ENCODE measurements at places on chromosomes 12 and 14. TPM values are rescaled to one million over a fixed set of nuclear protein-coding genes. Genes with fewer than 3 reads are reported as not detected.
A peak's percentile ranks its signal among the peaks of the same experiment; 100 is the strongest.

RPS26 gene
- total RNA-seq: 53.1 TPM

SPTB gene
- 0.52 TPM for total RNA-seq

- no peaks in the 10 kb centered on the region for H3K27me3 ChIP-seq
- H3K4me1 ChIP-seq: peaks cover 8% of the 10 kb centered on the region
- H3K4me3 ChIP-seq: no peak overlapping the region
- DNase-seq: peak; percentile 59
- no peak overlapping the region for H3K27ac ChIP-seq
Observed at GRCh38 chr12:116708826-116709756, 28.8 kb downstream of the SPRING1 start.

DNA sequence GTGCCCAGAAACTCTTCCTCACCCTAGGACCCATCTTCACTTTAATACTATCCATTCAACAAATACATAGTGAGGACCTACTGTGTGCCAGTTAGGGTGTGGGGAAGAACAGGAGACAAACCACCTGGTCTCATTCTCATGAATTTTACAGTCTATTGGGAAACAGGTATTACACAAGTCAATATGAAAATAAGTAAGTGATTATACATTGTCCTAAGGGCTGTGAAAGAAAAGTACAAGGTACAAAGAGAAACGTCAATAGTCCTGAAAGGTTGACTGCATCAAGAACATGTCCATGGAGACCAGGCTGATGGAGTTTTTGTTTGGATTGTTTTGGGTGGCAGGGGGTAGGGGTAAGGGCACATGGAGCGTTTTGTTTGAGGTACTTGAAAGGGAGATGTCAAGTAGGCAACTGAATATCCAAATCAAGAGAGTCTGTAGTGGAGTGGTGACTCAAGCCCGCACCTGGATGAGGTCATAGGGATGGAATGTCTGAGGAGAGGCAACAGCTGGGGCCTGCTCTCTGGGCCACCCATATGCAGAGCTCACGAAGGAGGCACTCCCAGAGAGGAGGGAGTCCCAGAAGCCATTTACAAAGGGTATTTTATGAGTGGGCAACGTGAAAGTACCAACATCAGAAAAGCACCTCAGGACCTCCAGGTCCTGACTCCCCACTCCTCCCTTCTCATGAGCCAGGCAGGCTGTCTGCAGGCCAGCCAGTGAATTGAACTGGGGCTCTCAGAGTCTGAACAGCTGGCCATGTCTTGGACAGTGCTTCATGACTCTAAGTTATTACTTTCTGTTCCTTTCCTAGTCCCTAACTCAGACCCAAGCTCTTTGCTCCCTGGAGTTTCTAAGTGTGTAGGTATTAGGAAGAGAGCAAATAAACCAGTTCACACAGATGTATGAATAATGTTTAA lies 272.0 kb downstream of the ZFP36L1 start:
- no peak overlapping the region for H3K4me3 ChIP-seq
- no peak for DNase-seq
- peak overlapping the region; percentile 15 for H3K27ac ChIP-seq
- H3K36me3 ChIP-seq: no peaks in the 10 kb centered on the region
- peaks cover 4% of the 10 kb centered on the region for H3K4me1 ChIP-seq
- no peaks in the 10 kb centered on the region for H3K27me3 ChIP-seq

PTCSC3 gene
- total RNA-seq: not detected

GRCh38 chr12:65823513-65824375 lies 539 bp upstream of the HMGA2 start:
- H3K27ac ChIP-seq: peak overlapping the region; percentile 56
- no peaks in the 10 kb centered on the region for H3K36me3 ChIP-seq
- H3K4me3 ChIP-seq: peak overlapping the region; percentile 70
- peak; percentile 77 for DNase-seq
- H3K27me3 ChIP-seq: peaks cover 4% of the 10 kb centered on the region
- no peaks in the 10 kb centered on the region for H3K4me1 ChIP-seq

DIO2 gene
- 0.37 TPM for total RNA-seq

- H3K27me3 ChIP-seq: no peaks in the 10 kb centered on the region
- DNase-seq: no peak
- H3K36me3 ChIP-seq: no peaks in the 10 kb centered on the region
- H3K4me3 ChIP-seq: no peak overlapping the region
- H3K4me1 ChIP-seq: peaks cover 26% of the 10 kb centered on the region
Observed at GRCh38 chr14:99527427-99528076, 46.3 kb downstream of the CCNK start.

DNA sequence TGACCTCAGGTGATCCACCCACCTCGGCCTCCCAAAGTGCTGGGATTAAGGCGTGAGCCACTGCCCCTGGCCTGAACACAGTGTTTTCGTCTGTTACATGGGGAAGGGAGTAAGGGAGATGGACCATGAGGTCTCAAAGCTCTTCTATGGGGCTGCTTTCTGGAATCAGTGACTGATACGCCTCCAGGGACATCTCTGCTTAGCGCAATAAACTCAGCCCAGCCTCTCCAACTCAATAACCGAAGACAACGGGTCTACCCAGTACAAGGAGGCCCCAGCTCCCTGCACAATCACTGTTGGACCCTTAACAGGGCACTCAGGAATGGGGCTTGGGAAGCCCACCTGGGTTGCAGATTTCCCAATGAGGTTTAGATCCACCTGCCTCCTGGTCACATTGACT lies 42.6 kb upstream of the CHGA start:
- no peak for DNase-seq
- H3K27me3 ChIP-seq: no peaks in the 10 kb centered on the region
- H3K27ac ChIP-seq: no peak overlapping the region
- H3K4me1 ChIP-seq: no peaks in the 10 kb centered on the region

DNA sequence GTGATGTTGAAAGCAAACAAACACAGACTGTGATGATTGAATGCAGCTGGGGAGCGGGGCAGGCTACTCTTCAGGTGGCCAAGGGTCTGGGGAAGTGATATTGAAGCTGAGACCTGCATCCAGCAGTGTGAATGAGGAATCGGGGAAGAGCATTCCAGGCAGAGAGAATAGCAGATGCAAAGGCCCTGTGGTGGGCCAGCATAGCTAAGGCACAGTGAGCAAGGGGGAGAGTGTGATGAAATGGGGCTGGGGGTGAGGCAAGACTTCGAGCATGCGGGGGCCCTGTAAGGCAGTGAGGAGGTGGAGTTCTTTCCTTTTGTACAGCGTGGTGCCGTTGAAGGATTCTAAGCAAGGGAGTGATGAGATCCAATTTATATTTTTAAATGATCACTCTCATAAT lies 77.4 kb downstream of the KCNK13 start:
- no peak overlapping the region for H3K4me3 ChIP-seq
- no peaks in the 10 kb centered on the region for H3K27me3 ChIP-seq
- H3K27ac ChIP-seq: no peak overlapping the region

DNA sequence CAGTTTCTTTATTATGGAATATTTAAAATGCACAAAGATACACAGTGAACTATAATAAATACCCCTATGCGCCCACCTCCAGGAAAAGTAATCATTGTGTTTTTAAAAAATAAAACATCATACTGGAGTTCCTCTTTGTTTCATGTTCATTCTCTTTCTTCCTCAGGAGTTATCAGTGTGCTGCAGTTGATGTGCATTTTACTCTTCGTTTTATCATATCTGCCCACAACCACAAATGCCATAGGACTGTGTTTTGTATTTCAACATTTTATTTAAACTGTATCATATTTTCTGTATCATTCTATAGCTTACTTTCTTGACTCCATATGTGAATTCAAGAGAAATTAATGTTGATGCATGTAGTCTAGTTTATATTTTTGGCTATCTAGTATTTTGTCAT lies 53.9 kb downstream of the TSHR start:
- no peak for DNase-seq
- no peak overlapping the region for H3K27ac ChIP-seq
- no peaks in the 10 kb centered on the region for H3K27me3 ChIP-seq

GRCh38 chr12:6735448-6736191 lies 11.8 kb downstream of the COPS7A start:
- H3K4me3 ChIP-seq: no peak overlapping the region
- no peaks in the 10 kb centered on the region for H3K27me3 ChIP-seq
- H3K27ac ChIP-seq: no peak overlapping the region
- DNase-seq: peak; percentile 70
- no peaks in the 10 kb centered on the region for H3K4me1 ChIP-seq

TNFAIP2 gene
- 10.5 TPM for total RNA-seq

DNA sequence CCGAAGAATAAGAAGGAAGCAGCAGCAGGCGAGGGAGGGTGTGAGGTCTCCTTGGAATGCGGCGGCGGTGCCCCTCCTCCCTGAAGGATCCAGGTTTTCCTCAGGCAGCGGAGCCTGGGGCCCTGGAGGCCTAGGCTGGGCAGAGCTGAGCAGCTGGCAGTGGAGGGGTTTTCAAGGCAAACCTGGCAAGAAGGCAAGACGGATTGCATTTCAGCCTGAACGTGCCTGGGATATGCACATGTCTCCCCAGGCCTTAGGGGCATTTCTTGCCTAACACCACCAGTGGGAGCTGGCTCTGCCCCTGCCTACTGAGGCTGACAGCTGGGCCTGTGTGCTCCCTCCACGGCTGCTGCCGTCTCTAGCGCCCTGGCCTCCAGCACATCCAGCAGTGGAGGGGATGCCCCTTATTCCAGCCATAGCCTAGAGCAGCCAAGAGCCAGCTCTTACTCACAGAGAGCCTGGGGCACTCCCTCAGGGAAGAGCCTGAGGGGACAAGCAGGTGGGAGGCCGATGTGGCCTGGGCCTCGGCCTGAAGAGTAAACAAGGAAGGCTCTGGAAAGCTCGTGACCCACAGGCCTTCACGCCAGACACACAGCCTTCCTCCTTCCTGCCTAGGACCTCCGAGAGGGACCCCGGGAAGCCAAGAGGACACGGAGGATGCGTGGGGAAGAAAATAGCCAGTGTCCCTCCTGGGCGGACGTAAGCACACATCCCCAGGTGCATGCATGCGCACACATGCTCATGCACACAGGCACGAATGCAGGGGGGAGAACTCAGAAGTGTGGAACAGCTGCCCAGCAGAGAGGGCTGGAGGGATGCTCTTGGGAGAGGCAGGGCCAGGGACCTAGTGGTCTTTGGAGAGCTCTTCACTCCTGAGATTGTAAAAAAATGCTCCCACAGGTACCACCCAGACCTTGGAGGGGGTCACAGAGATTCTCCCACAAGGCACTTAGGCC lies 23.0 kb upstream of the EIF2B2 start:
- no peaks in the 10 kb centered on the region for H3K36me3 ChIP-seq
- no peak overlapping the region for H3K27ac ChIP-seq
- no peaks in the 10 kb centered on the region for H3K27me3 ChIP-seq
- DNase-seq: no peak
- H3K4me3 ChIP-seq: no peak overlapping the region
- H3K4me1 ChIP-seq: no peaks in the 10 kb centered on the region

DNA sequence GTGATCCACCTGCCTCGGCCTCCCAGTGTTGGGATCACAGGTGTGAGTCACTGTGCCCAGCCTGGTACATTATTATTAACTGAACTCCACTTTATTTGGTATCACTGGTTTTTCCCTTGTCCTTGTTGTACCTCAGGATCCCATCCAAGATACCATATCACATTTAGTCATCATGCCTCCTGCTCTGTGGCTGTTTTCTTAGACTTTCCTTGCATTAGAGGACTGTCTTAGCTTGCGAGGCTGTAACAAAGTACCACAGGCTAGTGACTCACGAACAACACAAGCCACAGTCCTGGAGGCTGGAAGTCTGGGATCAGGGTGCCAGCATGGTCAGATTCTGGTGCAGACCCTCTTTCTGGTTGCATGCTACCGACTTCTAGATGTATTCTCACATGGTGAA lies 12.2 kb downstream of the KLC1 start:
- H3K4me1 ChIP-seq: no peaks in the 10 kb centered on the region
- H3K36me3 ChIP-seq: no peaks in the 10 kb centered on the region
- H3K4me3 ChIP-seq: no peak overlapping the region
- no peaks in the 10 kb centered on the region for H3K27me3 ChIP-seq
- H3K27ac ChIP-seq: no peak overlapping the region

DNA sequence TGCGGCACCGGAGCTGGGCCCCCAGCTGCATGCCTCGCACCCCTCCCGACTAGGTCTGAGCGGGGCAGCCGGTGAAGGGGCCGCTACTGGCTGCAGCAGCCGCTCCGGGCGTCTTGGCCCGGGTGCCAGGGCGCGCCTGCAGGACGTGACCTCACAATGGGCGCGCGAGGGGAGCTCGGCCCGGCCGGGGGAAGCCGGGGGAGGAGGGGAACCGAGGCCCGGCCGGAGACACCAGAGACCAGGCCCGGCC lies 353 bp downstream of the BAG5 start:
- no peaks in the 10 kb centered on the region for H3K27me3 ChIP-seq
- H3K4me3 ChIP-seq: peak overlapping the region; percentile 99
- H3K27ac ChIP-seq: peak overlapping the region; percentile 93
- no peaks in the 10 kb centered on the region for H3K36me3 ChIP-seq
- DNase-seq: no peak
- peaks cover 9% of the 10 kb centered on the region for H3K4me1 ChIP-seq

SLC7A8 gene
- total RNA-seq: 21.5 TPM

- no peaks in the 10 kb centered on the region for H3K36me3 ChIP-seq
- no peaks in the 10 kb centered on the region for H3K4me1 ChIP-seq
- H3K4me3 ChIP-seq: no peak overlapping the region
- no peaks in the 10 kb centered on the region for H3K27me3 ChIP-seq
- no peak for DNase-seq
Observed at GRCh38 chr12:107515446-107515958, 170.1 kb upstream of the PWP1 start.

DNA sequence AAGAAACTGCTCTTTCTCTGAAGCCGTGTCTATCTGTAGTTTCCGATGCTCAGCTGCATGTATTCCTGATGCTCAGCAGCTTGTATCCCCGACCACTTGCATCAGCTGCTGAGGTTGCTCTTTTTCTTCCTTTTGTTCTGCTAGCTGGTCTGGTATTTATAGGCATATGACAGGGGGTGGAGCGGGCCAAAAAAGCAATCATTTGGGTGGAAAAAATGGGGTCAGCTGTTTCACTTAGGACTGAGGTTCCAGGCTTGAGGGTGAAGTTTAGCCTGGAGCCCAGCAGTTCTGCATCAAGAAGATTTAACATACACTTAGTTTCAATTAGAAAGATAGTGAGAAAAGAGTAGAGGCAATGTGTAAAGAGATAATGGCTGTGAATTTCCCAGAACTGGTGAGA lies 23.6 kb upstream of the AMN1 start:
- H3K27ac ChIP-seq: no peak overlapping the region
- H3K36me3 ChIP-seq: no peaks in the 10 kb centered on the region
- no peaks in the 10 kb centered on the region for H3K4me1 ChIP-seq
- H3K4me3 ChIP-seq: no peak overlapping the region
- H3K27me3 ChIP-seq: no peaks in the 10 kb centered on the region
